Activated CD4-positive, alpha-beta memory T cell treated with anti-CD3 and anti-CD28 coated beads, Interleukin-2, amount 10 ng/mL, durations not matched to agents 7 days and 5 days (primary cell): ENCODE measurements at places on chromosomes 3 and 15. TPM values are rescaled to one million over a fixed set of nuclear protein-coding genes. Genes with fewer than 3 reads are reported as not detected.

Gene OTOL1
- total RNA-seq = not detected

Gene PRICKLE2
- not detected for total RNA-seq

Gene HRG
- total RNA-seq = not detected

Gene CLDN16
- total RNA-seq = not detected

Gene NSUN3
- 16.1 TPM for total RNA-seq

Gene TCAIM
- 19.4 TPM for total RNA-seq

Gene WNT7A
- total RNA-seq = 0.13 TPM
